CD4-positive, alpha-beta T cell treated with Interleukin-4 for 1 hour (primary cell): ENCODE measurements at places on chromosomes 4 and X.

- DNase-seq: no peak
Observed at GRCh38 chrX:124018023-124018422, 56.5 kb downstream of the STAG2 start.

- no peak for DNase-seq
Observed at GRCh38 chr4:95158626-95159025, 390.1 kb downstream of the UNC5C start.

DNA sequence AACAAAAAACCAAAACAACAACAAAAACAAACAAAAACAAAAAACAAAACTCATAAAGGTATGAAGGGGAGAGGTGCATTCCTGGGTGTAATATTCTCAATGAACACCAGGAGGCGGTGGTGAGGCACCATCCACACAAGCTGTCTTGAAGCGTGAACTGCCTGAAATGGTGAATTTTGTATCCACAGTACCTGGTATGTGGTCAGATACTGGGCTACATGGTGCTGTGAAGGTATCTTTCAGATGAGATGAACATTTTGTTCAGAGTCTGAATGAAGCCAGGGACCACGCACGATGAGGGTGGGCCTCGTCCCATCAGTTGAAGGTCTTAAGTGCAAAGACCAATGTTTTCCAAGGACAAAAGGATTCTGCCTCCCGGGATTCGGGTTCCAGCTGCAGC, 58.5 kb downstream of the ASMT start:
- DNase-seq: peak; percentile 46

GRCh38 chrX:8749697-8750096, 17.8 kb upstream of the ANOS1 start:
- no peak for DNase-seq

DNA sequence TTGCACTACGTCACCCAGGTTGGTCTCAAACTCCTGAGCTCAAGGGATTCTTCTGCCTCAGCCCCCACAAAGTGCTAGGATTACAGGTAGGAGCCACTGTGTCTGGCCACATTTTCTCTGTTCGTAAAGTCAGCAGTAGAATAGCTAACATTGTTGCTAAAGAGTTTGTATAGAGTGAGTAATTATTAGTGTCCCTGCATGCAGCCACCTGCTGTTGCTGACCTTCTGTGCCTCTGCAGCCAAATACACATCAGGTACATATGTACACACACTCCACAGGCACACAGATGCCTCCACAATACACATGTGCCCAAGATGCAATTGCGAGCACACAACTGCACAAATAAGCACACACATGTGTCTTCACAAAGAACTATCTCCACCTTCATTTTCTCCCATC, 10.9 kb downstream of the DRD5 start:
- no peak for DNase-seq

DNA sequence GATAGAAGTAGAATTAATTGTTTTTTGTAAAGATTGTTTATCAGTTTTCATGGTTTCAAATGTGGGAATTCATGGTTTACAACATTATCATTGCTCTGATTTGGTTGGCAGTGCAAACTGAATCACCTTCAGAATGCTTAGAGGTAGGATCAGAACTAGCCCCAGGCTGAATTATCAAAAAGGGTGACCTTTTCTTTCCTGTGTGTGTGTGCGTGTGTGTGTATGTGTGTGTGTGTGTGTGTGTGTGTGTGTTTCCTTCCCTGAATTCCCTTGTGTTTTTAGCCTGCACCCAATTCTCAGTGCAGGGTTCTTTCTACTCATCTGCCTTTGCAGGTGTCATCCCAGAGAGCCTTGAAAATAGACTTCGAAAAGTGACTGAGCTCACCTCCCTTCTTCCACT, 125.0 kb downstream of the BMPR1B start:
- no peak for DNase-seq

GRCh38 chr4:85861064-85861765, 386.3 kb downstream of the ARHGAP24 start:
- no peak for DNase-seq
